ENCODE measurements at places on chromosomes 4 and X. TPM values are rescaled to one million over a fixed set of nuclear protein-coding genes. Genes with fewer than 3 reads are reported as not detected.

DNA sequence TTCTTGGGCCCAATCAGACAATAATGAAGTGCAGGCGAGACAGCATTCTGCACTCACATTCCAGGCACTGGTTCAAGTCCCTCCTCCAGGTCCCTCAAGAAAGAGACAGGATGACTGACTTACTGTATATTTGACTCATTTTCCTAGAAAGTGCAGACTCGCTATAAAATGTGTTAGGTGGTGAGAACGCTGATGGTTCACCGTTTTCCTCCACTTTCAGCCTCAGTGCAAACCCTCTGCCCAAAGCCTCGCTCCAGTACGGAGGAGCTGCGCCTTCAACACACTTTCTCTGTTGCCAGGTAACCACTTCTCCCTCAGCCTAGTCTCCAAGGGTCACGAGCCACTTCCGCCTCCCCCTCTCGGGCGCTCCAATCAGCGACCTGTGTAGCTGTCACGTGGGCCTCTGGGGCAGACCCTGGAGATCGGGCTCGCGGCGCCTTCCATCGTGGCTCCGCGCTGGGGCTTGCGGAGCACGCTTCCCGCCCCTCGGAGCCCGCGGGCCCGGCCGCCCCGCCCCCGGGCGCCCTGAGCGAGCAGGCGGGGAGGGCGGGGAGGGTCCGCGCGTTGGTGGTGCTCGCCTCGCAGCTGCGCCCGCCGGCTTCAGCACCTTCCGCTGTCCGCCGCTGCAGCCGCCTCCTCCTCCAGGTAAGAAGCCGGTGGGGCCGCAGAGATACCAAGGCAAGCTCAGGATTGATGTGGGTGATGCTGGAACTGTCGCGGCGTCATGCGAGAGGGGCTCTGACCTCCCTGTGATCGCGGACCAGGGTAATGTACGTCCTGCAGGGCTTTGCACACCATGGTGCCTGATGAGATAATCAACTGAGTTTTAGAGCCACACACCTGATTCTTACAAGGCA is at the start of gene WDR17:
TSS of gene WDR17 (plus strand) at position 407 of the 857 bp plus-strand sequence. CDS start 45,740 bp downstream, outside the sequence.
- no peaks in the 10 kb centered on the region for H3K36me3 ChIP-seq
- peaks cover 31% of the 10 kb centered on the region for H3K27me3 ChIP-seq
- H3K4me1 ChIP-seq, result peaks cover 10% of the 10 kb centered on the region
- peak; percentile 81 for DNase-seq
- H3K4me3 ChIP-seq, result peak within 1 kb of the TSS; percentile 50

GRCh38 chr4:8470451-8471024 is 30.0 kb downstream of the TRMT44 start:
- H3K36me3 ChIP-seq, result no peaks in the 10 kb centered on the region
- H3K4me3 ChIP-seq, result no peak overlapping the region
- H3K27ac ChIP-seq, result no peak overlapping the region
- no peak for DNase-seq

DNA sequence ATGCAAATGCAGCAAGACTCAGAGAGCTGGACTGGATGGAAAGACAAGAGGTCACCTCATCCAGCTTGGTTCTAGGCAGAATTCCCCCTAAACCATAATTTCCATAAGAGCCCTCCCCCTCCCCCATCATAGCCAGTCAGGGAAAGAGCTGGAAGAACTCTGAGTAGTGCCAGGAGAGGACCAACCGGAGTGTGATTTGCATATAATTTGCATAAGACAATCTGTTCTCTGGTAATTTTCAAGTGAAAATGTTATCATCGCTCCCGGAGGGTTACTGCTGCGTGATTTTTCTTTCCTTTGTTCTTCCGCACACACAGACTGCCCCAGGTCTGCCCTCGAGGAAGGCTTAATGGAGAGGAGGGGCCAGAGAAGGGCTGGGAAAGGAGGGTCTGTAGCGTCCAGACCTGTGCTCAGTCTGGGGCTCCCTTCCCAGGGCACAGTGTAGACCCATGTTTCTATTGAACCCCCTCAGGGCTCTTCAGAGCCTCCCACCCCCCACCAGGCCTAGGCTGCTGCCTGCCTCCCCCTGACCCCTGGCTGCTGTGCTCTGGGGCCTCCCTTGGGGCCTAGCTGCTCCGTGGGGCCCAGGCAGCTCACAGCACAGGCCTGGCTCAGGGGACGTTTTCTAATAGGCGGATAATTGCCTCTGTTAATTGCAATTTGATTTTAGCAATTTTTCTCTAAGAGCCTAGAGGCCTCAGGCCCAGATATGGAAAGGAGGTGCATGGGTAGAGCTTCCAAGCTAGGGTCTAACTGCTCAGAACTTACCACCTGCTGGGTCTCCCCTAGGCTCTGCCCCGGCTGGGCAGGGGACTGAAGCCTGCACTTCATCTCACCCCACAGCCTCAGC is 90.4 kb upstream of the PJA1 start:
- no peak for DNase-seq
- H3K27me3 ChIP-seq, result no peaks in the 10 kb centered on the region
- no peak overlapping the region for H3K27ac ChIP-seq
- H3K4me1 ChIP-seq, result no peaks in the 10 kb centered on the region

DNA sequence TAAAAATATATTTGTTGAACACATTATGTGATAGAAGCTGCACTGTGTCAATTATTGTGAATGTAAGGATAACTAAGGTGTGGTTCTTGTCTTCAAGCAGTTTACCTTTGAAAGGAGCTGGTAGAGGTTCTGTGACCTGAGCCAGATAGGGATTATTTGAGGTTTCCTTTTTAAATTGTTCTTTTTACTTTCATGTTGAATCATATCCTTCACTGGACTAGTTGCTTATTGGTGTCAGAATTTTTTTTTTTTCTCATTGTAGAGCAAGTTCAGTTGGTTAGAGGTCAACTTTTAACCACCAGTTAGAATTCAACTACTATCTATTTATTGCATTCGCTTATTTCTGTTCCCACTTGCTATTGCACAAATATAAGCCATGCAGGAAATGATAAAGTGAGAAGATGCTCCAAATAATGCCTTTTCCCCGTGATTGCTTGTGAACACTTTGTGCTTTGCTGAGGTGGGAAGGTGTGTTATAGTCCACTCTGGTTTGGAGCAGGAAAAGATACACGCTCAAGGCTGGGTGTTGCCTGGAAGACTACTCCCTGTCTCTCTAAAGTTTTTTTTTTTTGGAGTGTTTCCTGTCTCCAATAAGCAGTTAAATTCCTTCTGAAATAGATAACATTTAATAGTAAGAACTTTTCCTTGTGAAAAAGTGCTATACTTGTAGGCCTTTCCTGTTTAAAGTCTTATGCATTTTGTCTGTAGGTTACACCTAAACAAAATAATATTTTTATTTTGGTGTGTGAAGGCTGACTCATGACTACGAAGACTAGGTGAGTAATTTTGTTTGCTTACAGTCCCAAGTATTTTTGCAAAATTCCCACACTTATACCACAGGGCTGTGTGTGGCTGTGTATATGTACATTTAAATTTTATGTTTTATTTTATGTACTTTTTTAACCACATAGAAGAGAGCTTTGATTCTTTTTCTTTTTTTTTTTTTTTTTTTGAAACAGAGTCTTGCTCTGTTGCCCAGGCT is 83.8 kb upstream of the LCORL start:
- H3K4me3 ChIP-seq, result no peak overlapping the region
- H3K36me3 ChIP-seq, result no peaks in the 10 kb centered on the region
- H3K4me1 ChIP-seq, result no peaks in the 10 kb centered on the region
- no peaks in the 10 kb centered on the region for H3K27me3 ChIP-seq
- DNase-seq, result no peak
- no peak overlapping the region for H3K27ac ChIP-seq

GRCh38 chr4:16026160-16026761 is 57.6 kb downstream of the PROM1 start:
- no peak overlapping the region for H3K4me3 ChIP-seq
- H3K36me3 ChIP-seq, result no peaks in the 10 kb centered on the region
- no peaks in the 10 kb centered on the region for H3K27me3 ChIP-seq
- H3K27ac ChIP-seq, result no peak overlapping the region

DNA sequence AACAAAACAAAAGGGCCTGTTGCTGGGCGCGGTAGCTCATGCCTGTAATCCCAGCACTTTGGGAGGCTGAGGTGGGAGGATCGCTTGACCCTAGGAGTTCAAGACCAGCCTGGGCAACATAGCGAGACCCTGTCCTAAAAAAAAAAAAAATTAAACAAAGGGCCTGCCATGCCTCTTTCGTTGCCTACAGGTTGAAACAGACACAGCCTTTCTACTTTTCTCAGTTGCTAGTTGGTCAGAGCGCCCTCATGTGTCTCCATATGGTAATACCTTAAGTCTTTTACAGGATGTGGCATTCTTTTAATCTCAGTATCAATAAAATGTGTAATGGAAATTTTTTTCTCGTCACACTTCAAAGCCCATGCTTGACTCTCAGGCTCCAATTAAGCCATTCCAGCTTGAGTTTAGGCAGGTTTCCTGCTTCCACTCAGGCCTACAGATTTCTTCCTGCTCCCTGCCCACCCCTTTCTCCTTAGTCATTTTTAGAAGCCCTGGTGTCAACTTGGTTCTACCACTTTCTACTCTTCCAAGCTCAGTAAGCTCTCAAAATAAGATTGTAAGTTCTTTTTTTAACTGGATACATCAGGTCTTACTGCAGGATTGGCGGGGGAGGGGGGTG is 4.6 kb upstream of the SOWAHD start:
- no peak overlapping the region for H3K4me3 ChIP-seq
- no peaks in the 10 kb centered on the region for H3K4me1 ChIP-seq
- H3K27me3 ChIP-seq, result no peaks in the 10 kb centered on the region
- no peaks in the 10 kb centered on the region for H3K36me3 ChIP-seq
- DNase-seq, result no peak

Gene FOXP3
- total RNA-seq, result not detected

- H3K27ac ChIP-seq, result no peak overlapping the region
- H3K4me1 ChIP-seq, result no peaks in the 10 kb centered on the region
- no peak overlapping the region for H3K4me3 ChIP-seq
- no peaks in the 10 kb centered on the region for H3K27me3 ChIP-seq
Observed at GRCh38 chr4:186472948-186473347, 82.4 kb downstream of the MTNR1A start.

DNA sequence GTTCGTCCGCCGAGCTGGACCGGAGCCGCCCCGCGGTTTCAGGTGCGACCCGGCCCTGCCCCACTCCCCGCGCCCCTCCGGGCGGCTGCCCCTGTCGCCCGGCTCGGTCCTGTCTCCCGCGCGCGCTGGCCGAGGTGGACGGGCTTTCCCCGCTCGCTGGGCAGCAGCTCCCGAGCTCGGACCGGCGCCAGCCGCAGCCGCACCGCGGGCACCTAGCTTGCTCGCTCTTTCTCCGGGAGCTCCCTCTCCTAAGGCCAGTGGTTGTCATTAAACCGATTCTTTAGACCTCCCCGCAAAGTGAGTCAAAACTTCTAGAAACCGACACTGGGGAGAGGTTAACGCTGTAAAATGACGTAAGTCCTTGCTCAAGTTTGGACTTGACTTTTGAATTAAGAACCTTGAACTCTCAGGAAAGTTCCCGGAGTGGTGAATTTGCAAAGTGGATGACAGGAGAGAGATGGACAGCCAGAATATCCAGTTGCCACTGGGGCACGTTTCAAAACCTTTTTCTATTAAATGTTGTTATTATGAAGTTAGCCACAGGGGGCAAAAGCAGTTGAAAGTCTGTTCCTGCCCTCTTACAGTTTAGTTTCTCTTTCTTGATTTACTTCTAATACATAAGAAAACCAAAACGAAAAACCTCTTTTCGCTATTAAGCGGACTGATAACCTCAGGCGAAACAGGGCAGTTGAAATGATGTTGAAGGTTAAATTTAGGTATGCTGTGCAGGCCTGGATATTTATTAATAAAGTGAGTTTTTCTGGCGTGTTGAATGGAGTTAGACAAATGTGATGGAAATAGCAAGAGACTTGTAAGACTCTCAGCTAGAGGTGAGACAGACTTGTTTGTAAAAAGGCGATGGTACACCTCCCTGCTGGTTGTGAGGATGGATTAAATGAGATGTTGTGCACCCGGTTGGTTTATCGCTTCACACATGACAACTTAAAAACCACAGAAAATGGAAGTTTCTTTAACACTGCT is 847 bp downstream of the PI4K2B start:
- peak; percentile 34 for DNase-seq
- no peaks in the 10 kb centered on the region for H3K27me3 ChIP-seq
- peak overlapping the region; percentile 68 for H3K27ac ChIP-seq

DNA sequence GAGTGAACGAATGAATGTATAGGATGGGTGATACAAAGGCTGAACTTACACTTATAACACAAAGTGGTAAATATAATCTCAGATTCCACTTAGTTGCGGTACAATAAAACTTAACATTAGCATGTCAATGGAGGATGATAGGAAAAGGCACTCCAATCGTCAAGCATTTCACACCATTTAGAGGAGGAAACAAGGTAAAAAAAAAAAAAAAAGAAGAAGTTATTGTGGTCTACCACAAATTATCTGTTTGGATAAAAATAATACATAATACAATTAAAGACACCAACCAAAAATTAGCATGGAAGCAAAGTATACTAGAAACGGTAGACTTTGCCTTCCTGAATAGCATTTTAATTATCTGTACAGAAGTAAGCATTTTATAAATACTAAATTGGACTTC is 205.5 kb downstream of the PPP3CA start:
- H3K4me3 ChIP-seq, result no peak overlapping the region
- H3K27ac ChIP-seq, result no peak overlapping the region
- DNase-seq, result no peak
- no peaks in the 10 kb centered on the region for H3K36me3 ChIP-seq
- peaks cover 25% of the 10 kb centered on the region for H3K4me1 ChIP-seq

GRCh38 chr4:2700031-2700430 is 56.1 kb downstream of the TNIP2 start:
- H3K4me1 ChIP-seq, result no peaks in the 10 kb centered on the region
- no peak overlapping the region for H3K4me3 ChIP-seq
- H3K27ac ChIP-seq, result no peak overlapping the region
- H3K36me3 ChIP-seq, result peaks cover 4% of the 10 kb centered on the region
- H3K27me3 ChIP-seq, result no peaks in the 10 kb centered on the region

DNA sequence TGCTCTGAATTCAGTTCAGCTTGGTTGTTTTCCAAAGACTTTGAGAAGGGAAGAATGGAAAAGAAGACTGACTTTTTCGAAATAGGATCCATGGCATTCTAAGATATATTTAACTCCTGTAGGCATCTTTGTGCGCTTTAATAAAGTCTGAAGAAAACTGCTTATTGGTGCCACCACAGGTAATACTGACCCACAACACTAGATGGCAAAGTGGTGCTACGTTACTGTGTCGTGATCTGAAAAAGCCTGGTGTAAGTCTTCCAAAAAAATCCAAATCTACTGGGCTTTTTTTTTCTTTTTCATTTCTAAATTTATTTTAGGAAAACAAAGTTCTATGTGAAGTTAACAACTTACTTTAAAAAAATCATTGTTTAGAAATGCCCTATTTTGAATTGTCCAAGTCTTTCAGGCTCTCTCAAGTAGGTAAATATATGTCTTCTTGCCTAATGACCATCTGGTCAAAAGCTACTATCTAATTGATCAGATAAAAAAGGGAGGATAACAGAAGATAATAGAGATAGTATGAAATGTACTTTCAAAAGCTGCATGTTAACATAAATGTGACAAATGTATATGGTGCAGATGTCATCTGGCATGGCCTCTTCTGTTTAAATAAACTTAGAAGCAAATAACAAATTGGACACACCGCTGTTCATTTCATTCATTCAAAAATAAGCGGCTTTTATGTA is 47.0 kb upstream of the MID1IP1 start:
- no peaks in the 10 kb centered on the region for H3K4me1 ChIP-seq
- no peak overlapping the region for H3K27ac ChIP-seq
- H3K4me3 ChIP-seq, result no peak overlapping the region

Measured in heart right ventricle (tissue), 16 donors.